ENCODE measurements at places on chromosomes 2 and 18. TPM values are rescaled to one million over a fixed set of nuclear protein-coding genes. Genes with fewer than 3 reads are reported as not detected.

GRCh38 chr18:28723506-28723905, 546.6 kb upstream of the CDH2 start:
- no peak for DNase-seq

GRCh38 chr2:206159346-206160124, at the start of the genes EEF1B2 and NDUFS1:
Gene EEF1B2 (plus strand): TSS chr2:206159895. CDS start chr2:206159980, 85 bp downstream.
Gene NDUFS1 (minus strand): TSS chr2:206159444. CDS start chr2:206153678, 5,766 bp downstream.
- DNase-seq, result peak; percentile 90

DNA sequence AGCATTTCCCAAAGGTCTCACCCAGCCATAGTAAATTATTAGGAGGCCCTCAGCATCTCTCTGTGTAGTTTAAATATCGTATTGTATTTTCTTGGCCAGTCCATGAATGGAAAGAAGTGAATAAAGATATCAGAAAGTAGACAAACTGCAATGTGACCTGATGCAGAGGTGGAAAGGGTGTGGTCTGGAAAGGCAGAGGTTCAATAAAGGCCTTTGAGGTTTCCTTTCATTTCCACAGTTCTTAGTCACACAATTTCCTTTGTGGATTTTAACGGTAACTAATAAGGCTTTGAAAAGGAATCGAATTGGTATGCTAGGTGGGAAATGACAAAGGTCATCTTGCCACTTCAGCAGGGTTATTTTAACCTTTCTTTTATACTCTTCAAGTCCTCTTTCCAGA, 20.1 kb upstream of the WIPF1 start:
- no peak for DNase-seq

DNA sequence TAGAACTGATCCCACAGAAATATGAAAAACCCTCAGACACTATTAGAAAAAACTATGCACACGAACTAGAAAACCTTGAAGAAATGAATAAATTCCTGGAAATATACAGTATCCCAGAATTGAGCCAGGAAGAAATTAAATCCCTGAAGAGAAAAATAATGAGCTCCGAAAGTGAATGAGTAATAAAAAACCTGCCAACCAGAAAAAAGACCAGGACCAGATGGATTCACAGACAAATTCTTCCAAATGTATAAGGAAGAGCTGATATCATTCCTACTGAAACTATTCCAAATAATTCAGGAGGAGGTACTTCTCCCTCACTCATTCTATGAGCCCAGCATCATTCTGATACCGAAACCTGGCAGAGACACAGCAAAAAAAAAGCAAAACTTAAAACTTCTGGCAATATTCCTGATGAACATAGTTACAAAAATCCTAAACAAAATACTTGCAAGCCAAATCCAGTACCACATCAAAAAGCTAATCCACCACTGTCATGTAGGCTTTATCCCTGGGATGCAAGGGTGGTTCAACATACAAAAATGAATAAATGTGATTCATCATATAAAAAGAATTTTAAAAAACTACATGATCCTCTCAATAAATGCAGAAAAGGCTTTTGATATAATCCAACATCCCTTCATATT, 1397.6 kb upstream of the DDX18 start:
- no peak for DNase-seq

- DNase-seq, result no peak
These were observed 1.3 kb upstream of the CYP26B1 start for GRCh38 chr2:72148837-72149555.

GRCh38 chr2:25073914-25074313, 32.0 kb downstream of the EFR3B start:
- no peak for DNase-seq

DNA sequence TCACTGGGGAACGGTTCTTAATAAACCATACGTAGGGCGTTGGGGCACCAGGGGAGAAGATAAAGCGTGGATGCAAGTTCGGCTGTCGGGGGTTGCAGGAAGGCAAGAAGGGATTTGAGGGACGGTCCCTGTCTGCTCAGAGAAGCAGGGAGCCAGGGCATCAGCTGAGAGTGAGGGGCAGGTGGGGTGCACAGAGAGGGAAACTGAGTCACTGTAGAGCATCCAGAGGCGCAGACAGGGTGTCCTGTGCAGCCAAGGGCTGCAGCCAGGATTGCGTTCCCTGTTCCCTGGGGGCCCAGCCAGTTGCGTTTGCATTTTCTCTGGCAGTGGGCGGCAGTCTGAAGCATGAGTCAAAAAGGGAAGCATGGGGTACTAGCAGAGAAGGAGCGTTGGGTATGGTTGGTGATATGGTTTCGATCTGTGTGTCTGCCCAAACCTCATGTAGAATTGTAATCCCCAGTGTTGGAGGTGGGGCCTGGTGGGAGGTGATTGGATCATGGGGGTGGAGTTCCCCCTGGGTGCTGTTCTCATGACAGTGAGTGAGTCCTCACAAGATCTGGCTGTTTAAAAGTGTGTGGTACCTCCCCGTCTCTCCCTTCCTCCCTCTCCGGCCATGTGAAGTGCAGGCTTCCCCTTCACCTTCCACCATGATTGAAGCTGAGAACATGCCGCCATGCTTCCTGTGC, 202.9 kb downstream of the NDUFA10 start:
- no peak for DNase-seq

- DNase-seq, result peak; percentile 82
These were observed 4.8 kb downstream of the TNFRSF11A start for GRCh38 chr18:62329691-62330454.

- DNase-seq, result no peak
These were observed 62.5 kb upstream of the RAPGEF4 start for GRCh38 chr2:172673056-172673683.

GRCh38 chr18:55136258-55136657, 177.0 kb upstream of the CCDC68 start:
- DNase-seq, result no peak

DNA sequence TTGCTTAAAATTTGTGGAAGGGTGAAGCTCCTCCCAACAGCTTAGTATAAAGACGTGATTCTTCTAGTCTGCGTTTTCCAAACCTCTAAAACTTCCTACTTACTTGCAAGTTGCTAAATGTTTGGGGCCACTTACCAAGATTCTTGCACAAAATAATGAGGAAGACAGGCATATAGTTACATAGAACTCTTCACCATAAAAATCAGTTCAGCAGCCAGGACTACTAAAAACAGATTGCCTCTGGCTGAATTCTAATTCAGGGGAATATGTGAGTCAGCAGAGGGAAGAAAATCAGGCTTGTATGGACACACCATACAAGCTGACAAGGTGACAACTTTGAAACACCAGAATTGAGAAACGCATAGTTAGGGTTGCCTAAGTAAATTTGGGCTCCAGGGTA, 2.8 kb upstream of the PEX13 start:
- no peak for DNase-seq

- no peak for DNase-seq
These were observed 626.7 kb downstream of the GALR1 start for GRCh38 chr18:77876319-77876865.

GRCh38 chr2:106098664-106099063, 95.4 kb downstream of the UXS1 start:
- DNase-seq, result no peak

DNA sequence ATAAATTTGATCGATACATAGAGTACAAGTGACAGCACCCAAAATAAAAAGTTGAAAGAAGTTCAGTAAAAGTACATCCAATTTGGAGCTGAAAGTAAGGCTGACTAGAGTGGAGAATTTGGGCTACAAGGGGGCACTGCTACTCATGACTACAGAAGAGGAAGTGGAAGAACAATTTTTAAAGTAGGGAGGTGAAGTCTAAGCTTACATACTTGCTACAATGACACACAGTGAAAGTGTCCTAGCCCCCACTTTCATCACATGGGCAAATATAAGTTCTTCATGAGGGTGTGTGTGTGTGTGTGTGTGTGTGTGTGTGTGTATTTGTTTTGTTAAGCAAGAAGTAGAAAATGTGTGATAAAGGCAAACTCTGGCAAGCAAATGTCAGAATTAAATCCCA, 45.7 kb downstream of the MAP3K2 start:
- no peak for DNase-seq

DNA sequence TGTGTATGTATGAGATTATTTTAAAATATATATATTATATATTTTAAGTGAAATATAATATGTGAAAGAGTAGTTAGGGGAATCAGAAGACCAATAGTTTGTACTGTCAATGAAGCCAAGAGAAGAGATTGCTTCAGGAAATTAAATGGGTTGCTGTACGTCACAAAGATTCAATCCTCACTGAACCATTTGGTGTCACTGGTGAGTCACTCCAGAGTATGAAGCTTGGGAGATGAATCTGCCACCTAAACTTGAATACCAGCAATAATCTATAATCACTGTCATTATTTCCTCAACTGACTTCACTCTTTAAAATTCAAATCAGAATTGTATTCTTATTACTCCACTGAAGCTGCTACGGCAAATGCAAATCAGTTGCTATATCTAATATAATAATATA, 41.9 kb upstream of the SCN9A start:
- no peak for DNase-seq

GRCh38 chr2:226273440-226273839, 526.2 kb downstream of the IRS1 start:
- DNase-seq, result no peak

DNA sequence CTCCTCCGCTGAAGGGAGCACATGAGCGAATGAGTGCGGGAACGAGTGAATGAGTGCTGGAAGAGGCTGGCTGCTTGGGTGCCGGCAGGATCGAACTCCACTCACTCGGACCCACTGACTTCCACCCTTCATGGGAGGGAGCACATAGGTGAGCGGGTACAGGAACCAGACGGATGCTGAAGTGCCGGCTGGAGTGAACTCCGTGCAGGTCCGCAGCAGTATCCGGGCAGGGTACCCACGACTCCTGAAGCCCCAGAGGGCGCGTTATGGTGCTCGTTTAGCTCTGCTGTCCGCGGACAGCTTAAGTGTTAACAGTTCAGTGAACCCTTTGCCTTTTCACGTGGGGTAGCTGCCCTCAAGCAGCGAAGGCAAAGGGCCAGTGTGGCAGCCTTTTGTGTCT, 23.2 kb downstream of the RPRM start:
- DNase-seq, result no peak

- no peak for DNase-seq
These were observed 24.8 kb downstream of the NCOA1 start for GRCh38 chr2:24515831-24516230.

DNA sequence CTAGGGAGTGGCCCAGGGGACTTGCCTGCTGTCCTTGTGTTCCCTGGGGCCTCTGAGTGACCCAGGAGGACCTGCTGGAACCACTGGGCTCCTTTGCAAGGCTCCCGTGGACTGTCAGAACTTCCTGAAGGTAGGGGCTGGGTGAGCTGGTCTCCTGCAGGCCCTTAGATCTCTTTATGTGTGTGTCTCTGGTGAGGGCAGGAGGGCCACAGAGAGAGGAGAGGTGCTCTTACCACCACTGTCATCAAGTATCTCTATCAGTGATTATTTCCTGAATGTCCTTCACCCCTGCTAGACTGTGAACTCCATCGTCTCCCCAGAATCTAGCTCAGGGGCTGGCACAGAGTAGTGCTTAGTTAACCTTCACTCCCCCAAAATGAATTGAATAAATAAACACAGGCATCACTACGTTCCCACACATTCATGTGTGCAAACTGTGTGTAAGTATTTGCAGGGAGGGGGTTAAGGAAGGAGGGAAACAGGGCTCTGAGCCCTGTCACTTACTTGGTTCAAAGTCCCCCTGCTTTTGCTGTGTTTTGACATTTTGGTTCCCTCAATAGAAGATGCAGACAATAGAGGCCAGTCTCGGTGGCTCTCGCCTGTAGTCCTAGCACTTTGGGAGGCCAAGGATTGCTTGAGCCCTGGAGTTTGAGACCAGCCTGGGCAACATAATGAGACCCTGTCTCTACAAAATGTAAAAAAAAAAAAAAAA, 100.8 kb upstream of the HAAO start:
- no peak for DNase-seq

GRCh38 chr18:25686960-25687500, 335.1 kb upstream of the ZNF521 start:
- no peak for DNase-seq

GRCh38 chr2:183348492-183348891, 224.2 kb downstream of the NUP35 start:
- no peak for DNase-seq

DNA sequence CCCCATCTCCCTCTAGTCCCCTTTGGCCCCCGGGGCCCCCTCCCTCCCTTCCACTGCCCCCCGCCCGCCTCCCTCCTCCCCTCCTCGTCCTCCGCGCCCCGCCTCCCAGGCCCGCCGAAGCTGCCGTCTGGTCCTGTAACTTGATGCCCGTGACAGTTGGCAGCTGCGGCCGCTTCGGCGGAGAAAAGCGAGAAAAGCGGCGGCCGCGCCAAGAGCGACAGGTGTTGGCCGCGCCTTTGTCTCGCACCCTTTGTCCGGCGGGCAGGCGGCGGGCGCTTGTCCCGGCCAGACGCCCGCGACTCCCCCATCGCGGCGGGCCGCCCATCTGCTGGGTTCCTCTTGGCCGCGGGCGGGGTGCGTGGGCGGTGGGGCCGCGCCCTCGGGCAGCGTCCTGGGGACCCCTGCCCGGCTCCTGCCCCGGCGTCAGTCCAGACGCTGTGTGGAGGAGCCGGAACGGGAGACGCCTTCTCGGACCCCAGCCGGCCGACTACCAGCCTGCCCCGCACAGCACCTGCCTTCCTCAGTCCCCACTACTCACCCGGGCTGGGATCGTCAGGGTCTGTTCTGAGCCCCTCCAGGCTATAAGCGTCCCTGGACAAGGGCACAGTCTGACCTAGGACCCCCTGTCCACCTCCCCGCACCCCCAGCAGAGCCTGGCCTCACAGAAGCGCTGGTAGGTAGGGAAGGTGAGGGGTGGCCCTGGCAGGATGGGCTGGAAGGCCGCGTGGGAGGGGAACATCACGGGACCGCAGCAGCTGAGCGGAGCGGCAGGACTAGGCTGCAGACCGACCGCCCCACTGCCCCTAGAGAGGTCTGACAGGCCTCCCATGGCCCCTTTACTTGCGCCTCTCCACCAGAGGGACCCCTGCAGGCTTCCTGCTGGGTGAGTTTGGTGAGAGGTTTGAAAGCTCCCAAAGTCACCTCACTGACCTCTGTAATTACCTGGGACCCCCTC, 1.2 kb upstream of the HES6 start:
- no peak for DNase-seq

DNA sequence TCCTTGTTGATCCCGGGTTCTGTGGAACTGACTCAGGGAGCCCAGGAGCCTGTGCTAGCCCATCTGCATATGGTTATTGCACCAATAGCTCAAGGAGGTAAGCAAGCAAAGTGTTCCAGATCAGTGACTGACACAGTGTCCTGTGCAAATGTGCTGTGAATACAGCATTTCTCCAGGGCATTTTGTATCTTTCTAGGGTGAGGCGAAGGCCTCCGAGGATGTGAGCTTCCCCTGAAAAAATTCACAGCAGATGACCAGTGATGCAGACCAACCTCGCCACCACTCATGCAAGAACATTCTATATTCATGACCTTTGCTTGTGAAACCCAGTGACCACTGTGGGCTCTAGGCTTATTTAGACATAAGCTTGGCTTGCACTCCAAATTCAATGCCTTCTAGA, 15.2 kb upstream of the NT5DC4 start:
- DNase-seq, result no peak

Gene HOXD10
- not detected for total RNA-seq

Gene FKBP7
- total RNA-seq, result 1.8 TPM

Gene SH3BP4
- 133 TPM for total RNA-seq

Gene XPO1
- total RNA-seq, result 189 TPM

Gene GPR45
- not detected for total RNA-seq

Gene GTF2A1L
- total RNA-seq, result not detected

Gene MEP1B
- 0.28 TPM for total RNA-seq

Gene BOLA3
- 69.7 TPM for total RNA-seq

Gene C2orf78
- total RNA-seq, result not detected

Gene RBFA
- total RNA-seq, result 83.1 TPM

Gene DDX18
- total RNA-seq, result 82.0 TPM

Data from Panc1 (cell line).